Esophagus muscularis mucosa (tissue), 4 donors: ENCODE measurements at places on chromosomes 6 and 20. TPM values are rescaled to one million over a fixed set of nuclear protein-coding genes. Genes with fewer than 3 reads are reported as not detected.

GRCh38 chr6:154202339-154202738 is 154.3 kb downstream of the IPCEF1 start:
- H3K4me1 ChIP-seq = peaks cover 4% of the 10 kb centered on the region
- no peaks in the 10 kb centered on the region for H3K27me3 ChIP-seq
- DNase-seq = no peak
- H3K36me3 ChIP-seq = no peaks in the 10 kb centered on the region
- H3K27ac ChIP-seq = no peak overlapping the region

GRCh38 chr20:34074101-34074760 is 37.8 kb downstream of the EIF2S2 start:
- H3K27me3 ChIP-seq = no peaks in the 10 kb centered on the region
- H3K4me1 ChIP-seq = peaks cover 10% of the 10 kb centered on the region
- H3K27ac ChIP-seq = no peak overlapping the region

Gene ASIP
- total RNA-seq = not detected

Gene KCNG1
- 0.42 TPM for total RNA-seq

Gene BPI
- total RNA-seq = 0.66 TPM
